ENCODE measurements at places on chromosomes 6 and 20.

DNA sequence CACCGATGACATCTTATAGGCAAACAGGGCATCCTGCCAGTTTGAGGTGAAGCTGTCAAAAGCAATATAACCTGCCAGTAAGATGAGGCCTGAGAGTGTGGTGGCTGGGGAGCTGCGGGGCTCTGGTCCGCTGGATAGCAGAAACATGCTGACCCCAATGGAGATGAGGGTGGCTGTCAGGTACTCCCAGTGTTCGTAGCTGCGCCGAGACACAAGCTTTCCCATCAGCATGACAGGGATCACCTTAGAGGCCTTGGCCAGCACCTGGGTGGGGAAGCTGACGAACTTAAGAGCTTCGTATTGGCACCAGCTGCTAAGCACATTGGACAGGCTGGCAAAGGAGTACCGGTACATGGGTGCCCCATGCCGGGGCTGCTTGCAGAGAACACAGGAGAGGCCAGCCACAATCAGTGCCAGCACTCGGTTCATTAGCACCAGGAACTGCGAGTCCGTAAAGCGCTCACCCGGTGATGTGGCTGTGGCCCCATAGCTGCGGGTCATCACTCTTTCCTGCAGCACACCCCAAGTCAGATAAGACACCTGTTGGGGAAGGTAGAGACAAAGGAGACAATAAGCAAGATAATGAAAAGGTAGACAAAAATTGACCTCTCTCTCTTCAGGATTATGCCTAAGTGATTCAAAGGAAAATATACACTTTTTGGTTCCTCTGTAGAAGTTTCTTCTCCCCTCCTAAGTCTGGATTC is 2.1 kb downstream of the SLC35B2 start:
- DNase-seq = no peak

GRCh38 chr6:129345890-129346289 is 364.1 kb downstream of the ARHGAP18 start:
- DNase-seq = no peak

DNA sequence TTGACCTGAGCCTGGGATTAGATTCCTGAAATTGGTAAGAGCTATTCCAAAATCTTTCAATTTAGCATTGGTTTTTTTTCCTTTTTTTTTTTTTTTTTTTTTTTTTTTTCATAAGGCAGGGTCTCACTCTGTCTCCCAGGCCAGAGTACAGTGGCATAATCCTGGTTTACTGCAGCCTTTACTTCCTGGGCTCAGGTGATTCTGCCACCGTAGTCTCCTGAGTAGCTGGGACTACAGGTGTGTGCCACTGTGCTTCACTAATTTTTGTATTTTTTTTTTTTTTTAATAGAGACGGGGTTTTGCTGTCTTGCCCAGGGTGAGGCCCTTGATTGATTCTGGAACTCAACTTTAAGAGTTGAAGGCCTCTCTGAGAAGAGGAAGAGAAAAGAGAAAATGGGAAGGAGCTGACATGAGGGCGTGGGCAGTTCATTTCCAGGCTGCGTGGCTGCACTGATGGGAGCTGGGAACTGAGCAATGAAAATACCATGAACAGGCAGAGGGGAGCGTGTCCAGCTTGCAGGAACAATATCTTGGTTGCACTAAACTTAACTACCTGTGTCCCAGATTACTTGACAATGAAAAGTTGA is 24.6 kb downstream of the KDM1B start:
- no peak for DNase-seq

- DNase-seq = no peak
These were observed 200.5 kb upstream of the POU3F2 start for GRCh38 chr6:98633886-98634285.

GRCh38 chr6:54191461-54191860 is 80.2 kb downstream of the MLIP start:
- no peak for DNase-seq

DNA sequence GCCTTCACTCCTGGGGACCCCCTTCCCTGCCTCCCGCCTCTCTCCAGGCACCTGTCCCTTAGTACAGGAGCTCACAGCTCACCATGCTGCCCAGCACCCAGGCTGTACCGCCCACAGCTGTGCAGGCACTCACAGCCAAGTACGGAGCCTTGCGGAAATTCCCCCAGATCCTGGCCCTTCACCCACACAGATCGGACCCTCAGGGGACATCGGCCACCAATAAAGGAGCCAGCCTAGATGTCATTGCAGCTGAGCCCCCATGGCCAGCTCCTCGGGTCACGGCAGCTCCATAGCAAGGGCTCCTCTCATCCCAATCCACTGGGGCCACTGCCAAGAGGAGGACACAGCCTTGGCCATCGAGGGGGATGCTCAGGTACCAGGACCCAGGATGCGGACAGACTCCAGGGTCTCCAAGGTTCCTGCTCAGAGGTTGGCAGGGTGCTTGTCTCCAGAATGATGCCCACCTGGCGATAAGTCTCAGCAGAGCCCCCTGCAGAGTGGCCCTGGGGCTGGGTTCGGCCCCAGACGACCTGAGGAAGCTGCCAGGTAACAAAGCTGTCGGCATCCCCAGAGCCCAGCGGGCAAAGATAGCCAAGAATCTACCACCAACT is 82.3 kb downstream of the YTHDF1 start:
- no peak for DNase-seq

DNA sequence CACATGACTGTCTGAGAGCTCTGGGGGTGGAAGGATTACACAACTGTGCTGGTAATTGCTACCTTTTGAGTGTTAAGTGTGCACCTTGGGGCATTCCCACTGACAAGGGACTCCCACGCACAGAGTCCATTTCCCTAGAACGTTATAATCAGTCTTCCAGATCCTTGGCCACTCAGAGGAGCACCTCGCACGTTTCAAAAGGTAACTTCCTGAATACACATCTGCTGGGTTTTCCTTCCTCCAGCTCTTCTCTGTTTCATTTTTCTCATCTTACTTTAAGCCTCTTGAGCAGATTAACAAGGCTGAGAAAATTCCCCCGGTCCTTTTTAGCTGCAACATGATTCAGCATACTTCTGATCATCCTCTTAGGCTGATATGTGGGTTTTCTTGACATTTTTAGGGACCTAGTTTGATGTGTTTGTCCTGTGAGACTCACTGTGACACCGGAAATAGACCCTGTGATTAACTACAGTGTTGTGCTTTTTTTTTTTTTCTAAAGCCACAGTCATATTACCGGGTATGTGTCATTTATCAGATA is 98.4 kb upstream of the DUSP22 start:
- no peak for DNase-seq

GRCh38 chr20:60131375-60131774 is 173.2 kb downstream of the CDH26 start:
- DNase-seq = no peak

- DNase-seq = no peak
These were observed 50.8 kb downstream of the AIG1 start for GRCh38 chr6:143111443-143111842.

DNA sequence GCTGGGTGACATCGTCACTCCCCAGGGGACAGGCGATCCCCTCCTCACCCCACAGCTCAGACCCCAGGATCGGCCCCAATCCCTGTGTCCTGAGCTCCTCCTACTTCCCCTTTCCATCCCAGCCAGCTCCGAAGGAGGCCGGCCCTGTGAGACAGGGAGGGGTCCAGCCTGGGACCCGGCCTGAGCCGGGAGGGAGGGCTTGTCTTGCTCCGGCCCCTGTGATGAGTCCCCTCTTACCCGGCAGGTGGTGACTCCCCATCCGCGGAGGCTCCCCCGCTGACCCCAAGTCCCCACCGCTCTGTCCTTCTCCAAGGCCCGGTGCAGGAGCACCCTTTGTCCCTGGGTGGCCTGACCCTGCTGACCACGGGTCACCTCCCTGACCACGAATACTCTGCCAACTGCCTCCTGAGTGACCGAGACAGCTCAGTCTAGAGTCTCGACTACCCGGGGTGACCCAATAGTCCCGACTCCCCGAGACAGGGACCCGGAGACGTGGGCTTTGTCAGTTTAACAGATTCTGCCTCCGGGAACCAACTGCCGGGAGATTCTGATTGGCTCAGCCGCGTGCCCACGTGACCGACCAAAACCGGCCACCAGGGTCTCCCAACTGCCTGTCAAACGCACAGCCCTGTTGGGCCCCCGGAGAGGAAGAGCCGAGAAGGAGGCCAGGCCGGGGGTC is 187.4 kb upstream of the PROKR2 start:
- DNase-seq = no peak

DNA sequence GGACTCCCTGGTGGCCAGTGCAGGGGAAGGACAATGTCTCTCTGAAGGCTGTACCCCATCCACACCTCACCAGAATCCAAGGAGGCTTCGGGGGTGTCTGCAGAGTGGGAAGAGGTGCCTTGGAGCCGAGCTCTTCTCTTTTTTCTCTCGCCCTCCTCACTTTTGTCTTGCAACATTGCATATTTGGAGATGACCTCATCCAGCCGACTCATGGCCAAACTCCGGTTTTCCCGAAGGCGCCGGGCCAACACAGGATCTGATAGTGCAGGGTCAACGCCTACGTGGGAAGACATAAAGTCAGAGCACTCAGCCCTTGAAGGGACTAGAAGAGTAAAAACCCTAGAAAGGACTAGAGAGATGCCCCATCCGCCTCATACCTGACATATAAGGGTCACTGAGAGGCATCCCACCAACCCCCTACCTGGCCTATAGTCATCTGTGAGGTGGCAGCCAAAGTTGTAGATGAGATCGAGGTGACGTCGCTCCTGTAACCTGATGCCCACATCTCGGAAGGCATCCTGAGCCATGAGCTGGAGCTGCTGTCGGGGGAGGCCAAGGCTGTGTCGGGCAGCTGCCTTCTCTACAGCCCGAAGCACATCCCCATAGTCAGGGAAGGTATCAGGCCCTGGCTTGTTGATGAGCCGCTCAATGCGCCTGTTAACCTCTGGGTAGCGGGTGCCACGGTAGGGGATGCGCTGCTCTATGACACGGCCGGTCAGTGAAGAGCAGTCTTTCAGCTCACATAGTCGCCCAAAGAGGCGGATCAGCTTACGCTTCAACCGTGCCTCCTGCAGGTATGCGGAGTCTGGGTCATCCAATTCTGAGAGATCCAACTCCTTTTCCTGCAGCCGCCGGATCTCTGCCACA is 3.0 kb upstream of the ZBTB22 start:
- no peak for DNase-seq

DNA sequence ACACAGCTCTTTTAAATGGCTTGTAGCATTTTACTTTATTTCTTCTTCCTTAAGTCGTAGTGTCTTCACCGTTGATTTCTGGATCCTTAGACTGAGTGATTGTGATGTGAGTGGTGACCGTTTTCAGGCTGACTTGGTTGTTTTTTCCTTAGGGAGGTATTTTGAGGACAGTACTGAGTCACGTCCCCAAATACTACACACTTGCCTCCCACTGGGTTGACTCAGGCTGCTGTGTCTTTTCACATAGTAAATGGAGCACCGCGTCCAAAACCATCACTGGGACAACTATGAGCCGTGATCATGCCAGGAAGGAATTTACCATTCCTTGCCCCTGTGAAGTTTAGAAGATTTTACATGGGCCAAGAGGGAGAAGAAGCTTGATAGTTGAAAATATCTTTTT is 174.1 kb downstream of the FARS2 start:
- no peak for DNase-seq

DNA sequence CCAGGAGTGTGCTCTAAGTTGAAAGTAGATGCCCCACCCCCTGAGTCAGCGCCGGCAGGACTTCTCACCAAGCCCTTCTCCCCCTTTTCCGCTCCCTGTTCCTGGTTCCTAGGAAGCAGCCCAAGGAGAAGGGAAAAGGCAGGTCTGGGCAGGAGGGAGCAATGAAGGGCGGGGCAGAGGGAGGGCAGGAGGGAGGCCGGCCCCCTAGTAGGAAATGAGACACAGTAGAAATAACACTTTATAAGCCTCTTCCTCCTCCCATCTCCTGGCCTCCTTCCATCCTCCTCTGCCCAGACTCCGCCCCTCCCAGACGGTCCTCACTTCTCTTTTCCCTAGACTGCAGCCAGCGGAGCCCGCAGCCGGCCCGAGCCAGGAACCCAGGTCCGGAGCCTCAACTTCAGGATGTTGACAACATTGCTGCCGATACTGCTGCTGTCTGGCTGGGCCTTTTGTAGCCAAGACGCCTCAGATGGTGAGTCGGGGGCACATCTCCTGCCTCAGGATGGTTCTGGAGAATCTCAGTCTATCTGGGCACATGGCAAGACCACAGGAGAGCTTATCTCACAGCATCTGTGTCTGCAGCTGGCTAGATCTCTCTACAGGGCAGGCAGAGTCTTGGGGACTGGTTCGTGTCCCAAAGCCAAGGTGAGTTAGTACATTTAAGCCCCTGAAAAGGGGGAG is at the start of gene PROCR:
TSS of gene PROCR (plus strand) at position 320 of the 681 bp plus-strand sequence. CDS start at position 403, 83 bp downstream.
- DNase-seq = peak; percentile 56

- DNase-seq = no peak
These were observed 278.8 kb downstream of the HDGFL1 start for GRCh38 chr6:22848121-22848520.

DNA sequence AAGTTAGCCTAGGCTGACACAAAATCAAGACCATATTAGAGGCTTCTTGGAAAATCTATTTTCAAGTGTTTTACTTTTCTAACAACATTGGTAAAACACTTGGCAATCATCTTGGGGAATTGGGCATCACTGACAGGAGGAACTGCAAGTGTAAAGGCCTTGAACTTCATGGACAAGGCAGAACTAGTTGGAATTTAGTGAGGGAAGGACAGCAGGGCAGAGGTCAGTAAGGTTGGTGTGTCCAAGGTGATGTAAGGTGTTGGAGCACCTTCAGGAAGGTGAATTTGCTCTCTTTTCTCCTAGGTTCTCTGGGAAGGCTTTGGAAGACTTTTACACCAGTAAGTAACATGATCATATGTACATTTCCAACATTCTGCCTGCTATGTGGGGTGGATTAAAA is 1.5 kb upstream of the SLC17A4 start:
- no peak for DNase-seq

DNA sequence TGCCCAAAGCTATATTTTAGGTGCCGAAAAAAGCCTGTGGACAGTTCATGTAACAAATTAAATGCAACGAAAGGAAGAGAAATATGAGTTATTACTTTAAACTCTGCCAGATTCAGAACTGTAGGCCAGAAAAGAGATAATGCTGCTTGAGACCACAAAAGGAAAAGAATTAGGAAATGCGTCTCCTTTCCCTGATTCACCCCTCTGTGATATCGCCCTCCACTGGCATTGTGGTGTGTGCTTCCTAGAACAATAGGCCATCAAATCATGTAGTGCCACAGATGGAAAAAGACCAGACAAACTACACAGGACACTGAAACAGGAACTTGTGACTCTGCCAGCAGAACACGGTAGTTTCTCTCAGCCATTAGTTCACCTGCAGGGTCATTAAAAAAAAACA is 14.7 kb upstream of the LAMA4 start:
- no peak for DNase-seq

DNA sequence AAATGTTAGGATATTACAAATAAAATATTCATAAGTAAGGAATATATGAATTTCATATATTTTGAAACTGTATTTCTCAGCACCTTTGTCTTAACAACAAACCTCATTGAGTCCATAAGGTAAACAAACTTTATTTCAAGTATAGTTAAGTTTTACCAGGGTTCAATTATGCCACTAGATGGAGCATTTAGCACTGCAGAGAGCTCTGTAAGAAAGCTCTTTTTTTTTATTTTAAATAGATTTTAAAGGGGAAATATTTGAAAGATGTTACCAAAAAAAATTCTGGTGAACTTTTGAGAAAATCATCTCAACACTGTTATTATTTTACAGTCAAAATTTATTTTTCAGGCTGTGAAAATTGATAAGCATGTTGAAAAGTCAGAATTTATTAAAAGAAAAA is 955.2 kb upstream of the EYS start:
- DNase-seq = no peak

GRCh38 chr6:138428944-138429598 is 25.0 kb downstream of the HEBP2 start:
- DNase-seq = peak; percentile 59

All from CD8-positive, alpha-beta T cell (primary cell).